Stimulated activated CD8-positive, alpha-beta memory T cell treated with anti-CD3 and anti-CD28 coated beads, Interleukin-4, amount 100 ng/mL, for 1 hour (primary cell): ENCODE measurements at places on chromosomes 5 and 9.

GRCh38 chr9:121652838-121653231 lies 1.4 kb downstream of the DAB2IP start:
- no peak for DNase-seq

- no peak for DNase-seq
Measured at GRCh38 chr9:70013598-70014196, 30.0 kb upstream of the MAMDC2 start.

GRCh38 chr9:112119225-112120029 lies 55.7 kb downstream of the SUSD1 start:
- no peak for DNase-seq

DNA sequence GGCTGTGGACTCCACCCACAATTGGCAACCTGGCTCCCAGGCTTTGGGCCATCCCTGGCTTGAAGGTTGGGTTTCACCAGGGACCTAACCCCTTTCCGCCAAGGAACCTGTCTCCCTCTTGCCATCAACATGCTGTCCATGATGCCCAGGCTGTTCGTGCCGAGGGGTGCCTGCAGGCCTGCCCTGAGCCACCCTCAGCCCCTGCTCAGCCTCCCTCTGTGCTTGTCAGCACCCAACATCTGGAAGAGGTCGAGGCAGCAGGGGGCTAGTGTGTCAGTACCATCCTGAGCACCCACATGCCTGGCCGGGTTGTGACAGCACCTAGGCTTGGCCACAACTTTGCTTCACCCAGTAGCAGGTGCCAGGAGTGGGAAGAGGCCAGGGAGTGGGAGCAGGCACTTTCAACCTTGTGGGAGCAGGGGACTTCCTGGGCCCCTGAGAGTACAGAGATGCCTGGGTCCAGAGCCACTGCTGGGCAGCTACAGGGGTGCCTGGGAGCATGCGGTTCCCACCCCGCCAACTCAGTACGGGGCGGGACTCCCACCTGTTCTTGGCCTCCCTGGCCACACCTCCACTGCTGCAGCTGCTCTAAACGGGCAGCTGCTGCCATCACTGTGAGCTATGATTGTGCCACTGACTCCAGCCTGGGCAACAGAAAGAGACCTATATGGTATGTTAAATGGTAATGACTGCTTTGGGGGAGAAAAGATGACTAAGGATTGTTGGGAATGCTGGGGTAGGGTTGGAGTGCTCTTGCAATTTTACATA lies 6.3 kb downstream of the PDCD1LG2 start:
- no peak for DNase-seq
